ENCODE measurements at places on chromosomes 1 and 21.

GRCh38 chr1:237492359-237492758, 398.4 kb downstream of the ZP4 start:
- no peak for DNase-seq

DNA sequence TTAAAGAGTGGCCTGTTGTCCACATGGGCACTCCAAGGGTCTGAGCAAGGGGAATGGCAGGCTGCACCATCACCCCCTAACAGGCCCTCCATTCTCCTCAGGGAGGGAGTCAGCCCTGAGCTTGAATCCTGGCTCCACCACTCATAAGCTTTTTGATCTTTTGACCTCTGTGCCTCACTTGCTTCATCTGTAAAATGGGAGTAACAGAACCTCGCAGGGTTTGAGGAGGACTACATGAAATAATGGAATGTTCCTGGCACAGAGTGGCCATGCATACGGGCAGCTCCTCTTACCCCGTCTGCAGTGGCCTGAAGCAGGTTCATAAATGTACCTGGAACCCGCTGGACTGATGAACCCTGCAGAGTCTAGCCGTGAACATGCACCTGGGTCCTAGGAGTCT, 2.1 kb upstream of the XKR8 start:
- no peak for DNase-seq

GRCh38 chr1:27603309-27603680, 649 bp downstream of the AHDC1 start:
- DNase-seq = no peak

DNA sequence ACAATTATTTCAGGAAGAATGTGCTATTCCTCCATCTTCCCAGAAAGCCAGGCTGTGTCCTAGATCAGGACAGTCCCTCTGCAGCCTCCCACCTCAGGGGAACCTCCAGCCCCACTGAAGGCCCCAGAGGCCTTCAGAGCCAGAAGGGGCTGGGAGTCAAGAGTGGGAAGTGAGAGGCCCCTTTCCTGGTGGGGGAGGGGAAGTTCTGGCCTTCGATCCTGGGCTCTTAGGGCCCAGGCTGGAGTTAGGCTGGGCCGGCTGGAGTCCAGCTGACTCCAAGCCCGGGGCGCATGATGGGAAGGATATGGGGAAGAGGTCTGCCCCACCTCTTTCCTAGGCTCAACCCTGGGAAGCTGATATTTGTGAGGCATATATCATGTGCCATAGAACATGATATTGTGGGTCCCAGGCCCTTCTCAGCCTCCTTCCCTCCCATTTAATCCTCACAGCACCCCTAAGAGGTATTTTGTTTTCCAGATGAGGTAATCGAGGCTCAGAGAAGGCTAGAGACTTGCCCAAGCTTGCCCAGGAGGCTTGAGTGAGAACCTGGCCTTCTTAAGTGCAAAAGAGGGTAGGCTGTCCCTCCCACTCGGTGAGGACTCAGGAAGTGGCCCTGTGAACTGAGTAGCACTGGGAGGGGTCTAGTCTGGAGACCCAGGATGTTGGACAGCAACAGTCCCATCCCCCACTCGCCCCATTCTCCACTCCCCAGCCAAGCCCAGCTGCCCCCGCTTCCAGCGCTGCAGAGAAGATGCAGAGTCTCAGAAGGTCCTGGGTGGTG, 18.6 kb upstream of the HSPG2 start:
- DNase-seq = no peak

GRCh38 chr1:183544598-183545297, 45.5 kb downstream of the NCF2 start:
- no peak for DNase-seq

DNA sequence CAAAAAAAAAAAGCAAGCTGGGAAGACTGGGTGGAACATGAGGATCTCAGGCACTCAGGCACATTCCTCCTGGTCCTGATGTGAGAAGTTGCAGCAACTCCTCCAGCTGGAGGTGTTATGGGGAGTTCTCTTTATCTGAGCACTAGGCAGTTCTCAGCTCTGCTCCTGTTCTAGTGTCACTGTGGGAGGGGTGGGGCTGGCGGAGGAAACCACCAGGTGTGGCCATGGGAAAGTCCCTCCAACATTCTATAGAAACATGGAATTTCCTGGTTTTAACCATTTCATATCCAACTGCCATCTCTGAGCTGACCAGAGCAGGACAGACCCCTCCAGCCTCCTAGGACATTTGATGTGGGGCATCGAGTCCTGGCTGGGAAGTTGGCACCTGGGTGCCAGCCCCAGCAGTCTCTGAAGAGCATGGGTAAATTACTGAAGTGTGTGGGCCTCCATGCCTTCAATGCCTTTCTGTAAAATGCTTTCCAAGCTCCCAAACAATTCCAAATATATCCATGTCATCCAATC, 804 bp upstream of the IKBKE start:
- no peak for DNase-seq

DNA sequence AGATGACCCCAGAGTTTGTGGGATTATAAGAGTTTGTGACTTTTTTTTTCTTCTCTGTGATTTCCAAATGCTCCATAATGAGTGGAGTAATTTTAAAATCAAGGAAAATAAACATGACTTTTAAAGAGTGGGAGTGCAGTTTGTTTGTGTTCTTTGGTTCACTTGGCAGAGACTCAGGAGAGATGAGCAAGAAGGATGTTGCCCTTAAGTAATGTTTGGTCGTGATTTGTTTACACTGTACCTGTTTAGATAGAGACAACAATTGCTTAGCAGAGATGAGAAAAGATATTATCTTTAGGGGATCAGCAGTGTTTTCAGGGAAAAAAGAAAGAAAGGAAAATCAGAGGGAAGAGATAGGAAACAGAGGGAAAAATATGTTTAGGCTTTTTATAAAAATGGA, 170.8 kb downstream of the ADSS2 start:
- DNase-seq = peak; percentile 85

GRCh38 chr1:40665335-40666171, at the start of gene RIMS3:
RIMS3 (minus strand) TSS chr1:40665682; CDS start chr1:40641925, 23,757 bp downstream.
- peak; percentile 7 for DNase-seq

DNA sequence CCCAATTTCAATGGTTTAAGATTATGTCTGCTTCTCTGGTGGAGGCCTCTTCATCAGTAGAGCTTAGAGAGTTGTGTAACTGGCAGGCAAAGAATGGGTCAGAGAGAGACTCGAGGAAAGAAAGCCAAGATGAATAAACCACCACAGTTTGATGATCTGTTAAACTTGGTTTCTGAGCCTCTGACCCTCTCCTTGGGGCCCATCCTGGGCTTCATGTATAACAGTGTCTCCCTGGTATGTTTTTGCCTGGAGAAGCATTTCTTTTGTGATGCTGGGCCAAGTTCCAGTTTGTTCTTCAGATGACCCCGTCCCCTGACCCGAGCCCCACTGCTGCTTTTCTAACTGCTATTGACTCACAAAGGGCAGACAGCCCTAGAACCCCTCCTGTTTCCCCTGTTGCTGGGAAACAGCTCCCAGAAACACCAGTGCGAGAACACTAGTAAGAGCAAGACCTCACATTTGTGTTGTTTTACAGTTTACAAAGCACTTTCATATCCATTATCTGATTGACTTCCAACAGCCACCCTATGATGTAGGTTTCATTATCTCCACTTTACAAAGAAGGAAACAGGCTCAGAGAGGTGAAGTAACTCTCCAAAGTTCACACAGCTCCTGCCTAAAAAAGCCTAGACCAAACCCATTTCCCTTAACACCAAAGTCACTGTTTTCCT, 9.0 kb downstream of the CD2 start:
- no peak for DNase-seq
